ENCODE measurements at places on chromosomes 3 and 15.

GRCh38 chr3:51176923-51177322 is 208.2 kb upstream of the MANF start:
- DNase-seq, result no peak

DNA sequence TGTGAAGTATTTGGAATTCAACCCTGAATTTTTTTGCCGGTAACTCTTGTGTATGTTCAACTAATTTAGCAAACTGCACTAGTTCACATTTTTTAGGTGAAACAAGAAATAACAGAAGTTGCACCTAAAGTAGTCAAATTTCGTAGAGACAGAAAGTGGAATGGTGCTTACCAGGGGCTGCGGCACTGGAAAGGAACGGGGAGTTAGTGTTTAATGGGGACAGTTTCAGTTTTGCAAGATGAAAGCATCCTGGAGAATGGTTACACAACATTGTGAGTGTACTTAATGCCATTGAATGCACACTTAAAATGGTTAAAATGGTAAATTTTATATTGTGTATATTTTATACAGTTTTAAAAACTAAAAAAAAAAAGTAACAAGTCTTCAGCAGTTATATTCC is 27.4 kb downstream of the PPARG start:
- DNase-seq, result no peak

DNA sequence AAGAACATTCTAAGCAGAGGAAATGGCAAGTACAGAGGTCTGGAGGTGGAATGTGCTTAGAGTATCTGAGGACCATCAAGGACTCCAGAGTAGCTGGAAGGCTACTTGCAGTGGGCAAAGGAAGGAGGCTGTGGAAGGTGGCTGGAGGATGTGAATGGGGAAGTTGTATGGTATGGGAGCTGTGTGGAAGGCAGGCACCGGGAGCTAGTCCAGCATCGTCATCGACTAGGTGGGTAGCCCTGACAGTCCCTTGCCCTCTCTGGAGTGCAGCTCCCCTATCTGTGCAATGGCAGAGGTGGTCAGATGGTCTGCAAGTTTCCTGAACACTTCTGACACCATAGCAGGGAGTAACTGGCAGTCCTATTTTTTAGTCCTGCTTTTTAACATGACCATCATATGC is 19.3 kb downstream of the CCDC13 start:
- no peak for DNase-seq

DNA sequence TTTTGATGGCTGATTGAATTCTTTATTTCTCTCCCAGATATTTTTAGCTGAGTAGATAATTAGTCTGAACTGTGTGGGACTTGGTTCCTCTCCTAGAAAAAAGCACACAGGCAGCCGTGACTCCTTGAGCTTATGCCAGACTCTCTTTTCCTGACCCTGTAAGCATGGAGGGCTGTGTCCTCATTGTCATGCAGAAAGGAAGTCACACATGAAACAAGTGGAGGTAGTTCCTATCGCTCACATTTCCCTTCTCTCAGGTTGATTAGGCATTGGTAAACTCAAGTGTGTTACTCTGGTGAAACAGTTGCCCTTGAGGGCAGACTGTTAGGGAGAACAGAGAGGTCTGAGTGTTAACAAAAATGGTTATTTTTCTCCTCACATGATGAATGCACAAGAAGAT is 6.3 kb upstream of the RTP4 start:
- DNase-seq, result no peak

- DNase-seq, result no peak
Measured at GRCh38 chr15:67181221-67181639, 73.2 kb downstream of the AAGAB start.

- DNase-seq, result no peak
Measured at GRCh38 chr15:67167091-67167490, 87.4 kb downstream of the AAGAB start.

DNA sequence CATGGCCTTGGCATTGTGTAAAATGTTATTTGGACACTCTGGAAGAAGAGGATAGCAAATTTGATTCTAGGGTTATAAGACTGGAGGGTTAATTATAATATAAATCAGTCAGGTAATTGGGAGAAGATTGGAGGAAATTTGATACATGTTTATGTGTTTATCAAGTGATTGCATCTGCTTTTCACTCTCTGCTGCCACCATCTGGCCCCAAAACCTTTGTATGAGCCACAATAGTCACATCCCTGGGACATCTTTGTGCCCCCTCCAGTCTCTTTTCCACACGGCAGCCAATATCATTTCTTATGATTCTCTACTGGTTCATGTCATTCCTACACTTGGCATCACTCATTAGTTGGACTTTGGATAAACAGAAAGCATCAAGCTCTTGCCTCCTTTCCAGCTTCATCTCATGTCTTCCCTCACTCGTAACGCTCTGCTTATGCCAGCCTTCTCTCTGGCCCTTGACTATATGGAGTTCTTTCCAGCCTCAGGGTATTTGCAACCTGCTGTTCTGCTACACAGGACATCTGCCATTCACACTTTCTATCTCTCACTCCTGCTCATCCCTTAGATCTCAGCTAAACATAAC is 602.3 kb upstream of the SUCLG2 start:
- DNase-seq, result no peak

GRCh38 chr3:26522919-26523318 is 99.7 kb upstream of the LRRC3B start:
- no peak for DNase-seq

Measured in GM20000 (cell line).